ENCODE measurements at places on chromosomes 1 and 21.

- DNase-seq, result peak; percentile 49
Measured at GRCh38 chr1:19087737-19088594, 122.1 kb downstream of the UBR4 start.

DNA sequence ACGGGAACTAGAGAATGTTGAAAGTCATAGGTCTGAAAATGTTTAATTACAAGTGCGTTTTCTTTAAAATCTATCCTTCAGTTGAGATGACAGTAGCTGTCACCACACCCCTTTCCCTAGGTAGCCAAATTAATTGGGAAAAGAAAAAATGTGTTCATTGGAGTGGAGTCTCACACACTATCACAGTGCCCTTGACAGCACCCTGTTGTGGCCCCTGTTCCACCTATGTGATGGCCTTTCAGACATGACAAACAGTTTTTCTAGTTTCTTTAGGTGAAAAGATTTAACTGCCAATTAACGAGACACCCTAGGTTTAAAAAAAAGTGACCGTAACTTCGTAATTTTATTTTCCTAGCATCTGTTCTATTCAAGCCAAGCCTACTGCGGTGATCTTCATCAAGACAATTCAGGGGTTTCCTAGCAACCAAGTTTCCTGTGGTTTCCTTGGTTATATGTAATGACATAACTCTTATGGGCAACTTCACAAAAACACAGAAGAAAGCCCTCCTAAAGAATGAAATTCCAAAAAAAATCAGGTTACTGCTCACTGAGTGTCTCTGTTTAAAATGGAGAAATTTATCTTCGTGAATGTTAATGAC lies 298.3 kb downstream of the PDE4B start:
- DNase-seq, result no peak

DNA sequence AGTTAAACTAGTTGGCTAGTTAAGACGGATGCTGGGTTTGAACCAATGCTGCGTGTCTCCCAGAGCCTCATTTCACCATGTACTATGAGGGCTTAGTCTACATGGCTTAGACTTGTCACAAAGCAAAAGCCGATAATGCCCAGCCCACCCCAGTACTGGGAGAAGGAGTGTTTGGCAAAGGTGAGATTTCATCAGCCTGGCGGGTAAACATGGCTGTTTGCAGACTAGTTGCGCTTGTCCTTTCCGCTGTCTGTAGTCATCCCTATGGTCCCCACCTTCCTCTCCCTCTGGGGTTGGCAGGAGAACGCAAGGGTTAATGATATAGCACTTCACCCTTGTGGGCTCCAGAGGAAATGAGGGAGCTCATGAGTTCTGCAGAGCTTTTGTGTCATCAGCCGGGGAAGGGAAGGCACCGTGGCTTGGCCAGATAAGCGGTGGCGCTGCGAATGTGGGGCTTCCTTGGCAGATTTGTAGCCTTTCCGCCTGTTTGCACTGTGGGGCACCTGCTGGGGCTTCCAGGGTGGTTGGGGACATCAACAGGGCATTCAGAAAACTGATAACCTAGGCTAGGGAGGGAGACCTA lies 29.2 kb downstream of the SOX13 start:
- no peak for DNase-seq

GRCh38 chr1:200028586-200029034 lies 1.1 kb downstream of the NR5A2 start:
- DNase-seq, result no peak

GRCh38 chr1:104064399-104064798 lies 314.7 kb downstream of the AMY1C start:
- DNase-seq, result no peak

GRCh38 chr1:202365092-202365815 lies 16.8 kb downstream of the PPP1R12B start:
- DNase-seq, result no peak

GRCh38 chr21:38956856-38957571 lies 151.3 kb downstream of the ETS2 start:
- DNase-seq, result no peak

GRCh38 chr1:50659107-50659662 lies 235.9 kb upstream of the DMRTA2 start:
- DNase-seq, result no peak

DNA sequence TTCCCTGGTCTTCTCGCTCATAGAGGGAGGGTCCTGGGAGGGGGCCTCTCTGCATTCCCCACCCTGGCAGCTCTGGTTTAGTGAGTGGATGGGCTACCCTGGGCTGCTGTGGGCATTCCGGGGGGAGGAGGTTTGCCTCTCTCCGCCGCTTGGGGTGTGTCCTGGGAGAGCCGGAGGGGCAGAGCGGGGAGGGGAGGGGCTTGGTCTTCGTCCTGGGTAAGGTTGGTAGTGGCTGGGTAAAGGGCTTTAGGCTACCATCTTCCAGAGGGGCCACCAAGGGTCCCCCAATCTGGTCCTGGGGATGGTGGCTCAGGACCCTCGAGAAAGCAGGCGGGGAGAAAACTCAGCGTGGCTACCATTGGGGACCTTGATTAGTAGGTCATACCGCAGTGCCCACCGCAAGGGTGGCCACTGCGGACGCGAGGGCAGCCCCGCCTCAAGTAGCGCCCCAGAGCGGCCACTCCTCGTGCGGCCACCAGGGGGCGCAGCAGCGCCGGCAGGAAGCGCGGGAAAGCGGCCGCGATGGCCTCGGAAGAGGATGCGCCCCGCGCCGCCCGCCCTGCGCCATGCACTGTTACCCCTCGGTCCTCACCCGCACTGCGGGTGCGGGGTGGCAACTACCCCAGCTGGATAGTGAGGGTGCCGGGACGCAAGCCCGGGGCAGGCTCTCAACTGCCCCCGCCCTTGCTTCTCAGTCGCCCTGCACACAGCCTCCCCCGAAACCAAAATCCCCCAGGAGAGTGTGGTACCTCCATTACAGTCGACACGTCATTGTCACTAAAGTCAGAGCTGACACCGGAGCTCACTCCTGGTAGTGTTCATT lies 44.1 kb upstream of the SLC25A33 start:
- peak; percentile 79 for DNase-seq

DNA sequence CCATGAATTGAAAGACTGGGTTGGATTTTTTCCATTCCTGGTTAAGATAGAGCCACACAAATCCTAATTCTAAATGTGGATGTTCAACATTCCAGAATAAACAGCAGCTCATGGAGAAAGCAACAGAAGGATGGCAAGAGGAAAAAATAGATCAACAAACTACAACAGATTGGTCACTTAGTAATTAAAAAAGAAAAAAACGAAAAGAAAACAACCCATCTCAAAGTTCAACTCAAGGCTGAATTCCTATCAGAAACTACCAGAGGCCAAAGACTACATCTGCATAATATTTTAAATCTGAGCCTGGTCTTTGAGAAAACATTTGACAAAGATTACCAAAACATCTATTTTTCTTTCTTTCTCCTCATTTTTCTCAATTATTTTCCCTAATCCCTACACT lies 69.9 kb downstream of the TGFBR3 start:
- no peak for DNase-seq

- no peak for DNase-seq
Measured at GRCh38 chr1:27596261-27596660, 7.7 kb downstream of the AHDC1 start.

- no peak for DNase-seq
Measured at GRCh38 chr21:27082431-27083010, 115.6 kb upstream of the ADAMTS5 start.

DNA sequence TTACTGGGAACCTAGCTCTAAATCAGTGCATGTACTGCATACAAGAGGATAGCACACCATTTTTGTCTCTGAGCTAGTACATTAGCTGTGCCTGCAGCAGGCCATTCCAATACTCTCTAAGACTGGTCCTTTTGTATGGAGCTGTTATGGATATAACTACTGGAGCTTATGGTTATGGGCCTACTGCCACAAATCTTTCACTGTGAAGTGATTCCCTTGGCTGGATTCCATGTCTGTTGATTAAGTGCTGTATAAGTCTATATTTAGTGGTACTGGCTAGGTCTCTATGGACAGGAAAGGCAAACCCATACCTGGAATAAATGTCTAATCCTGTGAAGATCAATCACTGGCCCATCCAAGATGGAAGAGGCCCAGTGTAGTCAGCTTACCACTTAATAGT lies 12.0 kb downstream of the ZFYVE9 start:
- DNase-seq, result no peak

GRCh38 chr1:64437453-64437852 lies 32.5 kb upstream of the CACHD1 start:
- DNase-seq, result no peak

GRCh38 chr1:177219554-177220458 lies 49.0 kb downstream of the BRINP2 start:
- no peak for DNase-seq

- no peak for DNase-seq
Measured at GRCh38 chr1:117570988-117571409, 34.8 kb upstream of the TENT5C start.

DNA sequence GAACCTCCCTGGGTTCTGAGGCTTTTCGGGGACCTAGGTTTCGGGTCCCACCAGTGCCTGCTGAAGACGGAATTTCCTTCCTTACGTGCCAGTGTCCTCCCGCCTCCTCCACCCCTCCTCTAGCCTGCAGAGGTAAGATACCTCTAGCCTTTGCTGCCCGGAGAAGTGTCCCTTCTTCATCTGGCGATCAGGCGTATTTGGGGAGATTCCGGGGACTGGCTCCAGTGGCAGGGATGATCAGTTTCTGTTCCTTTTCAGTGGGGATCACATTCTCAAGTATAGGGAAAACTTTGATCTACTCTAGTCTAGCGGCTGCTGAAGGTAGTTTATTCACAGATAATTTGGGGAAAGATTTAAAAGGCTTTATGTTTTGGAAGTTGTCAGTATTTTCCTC lies 674 bp downstream of the CEP350 start:
- DNase-seq, result no peak

DNA sequence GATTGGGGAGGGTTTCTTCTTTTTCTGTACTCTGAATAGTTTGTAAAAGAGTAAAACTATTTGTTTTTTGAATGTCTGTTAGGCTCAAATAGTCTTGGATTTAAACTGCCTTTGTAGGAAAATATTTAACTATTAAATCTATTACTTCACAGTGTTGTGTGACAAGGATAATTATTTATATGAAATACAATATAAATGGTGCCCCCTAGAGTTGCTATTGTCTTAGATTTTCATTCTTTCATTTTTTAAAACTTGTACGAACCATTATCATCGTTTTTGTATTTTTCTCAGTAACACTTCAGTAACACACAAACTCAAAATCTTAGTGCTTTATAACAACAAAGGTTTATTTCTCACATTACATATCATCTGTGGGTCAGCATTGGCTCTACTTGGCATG lies 37.4 kb downstream of the C1orf185 start:
- DNase-seq, result no peak

- no peak for DNase-seq
Measured at GRCh38 chr1:167666416-167666815, 36.4 kb downstream of the RCSD1 start.

- no peak for DNase-seq
Measured at GRCh38 chr1:166170726-166171125, 3.9 kb upstream of the FAM78B start.

DNA sequence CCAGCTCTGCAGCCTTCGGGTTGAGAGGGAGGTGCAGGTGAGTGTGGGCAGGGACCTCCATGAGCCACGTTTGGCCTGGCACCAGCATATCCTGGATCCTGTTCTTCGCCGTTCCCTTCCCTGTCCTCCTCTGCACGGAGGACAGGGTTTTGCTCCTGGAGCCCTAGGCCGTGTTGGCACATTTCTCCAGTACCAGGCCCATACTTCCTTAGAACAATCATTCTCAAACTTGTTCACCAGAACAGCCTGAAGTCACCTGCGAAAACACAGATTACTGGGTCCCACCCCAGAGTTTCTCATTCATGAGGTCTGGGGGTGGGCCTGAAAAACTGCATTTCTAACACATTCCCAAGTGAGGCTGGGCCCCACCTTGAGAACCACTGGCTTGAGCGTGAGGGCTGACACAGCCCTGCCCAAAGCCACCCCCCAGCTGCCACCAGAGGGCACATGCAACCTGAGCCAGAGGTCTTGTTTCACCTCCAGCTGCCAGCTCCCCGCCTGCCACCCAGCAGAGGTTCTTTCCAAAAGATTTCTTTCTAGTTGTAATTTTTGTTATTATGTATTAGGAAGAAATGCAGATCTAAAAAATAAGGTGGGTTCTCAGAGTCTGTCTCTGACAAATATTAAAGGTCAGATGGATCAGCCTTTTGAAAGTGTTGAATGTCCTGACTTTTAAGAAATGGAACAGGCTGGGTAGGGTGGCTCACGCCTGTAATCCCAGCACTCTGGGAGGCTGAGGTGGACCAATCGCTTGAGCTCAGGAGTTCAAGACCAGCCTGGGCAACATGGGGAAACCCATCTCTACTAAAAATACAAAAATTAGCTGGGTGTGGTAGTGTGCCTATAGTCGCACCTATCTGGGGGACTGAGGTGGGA lies 39.6 kb upstream of the LDLRAP1 start:
- DNase-seq, result peak; percentile 26

DNA sequence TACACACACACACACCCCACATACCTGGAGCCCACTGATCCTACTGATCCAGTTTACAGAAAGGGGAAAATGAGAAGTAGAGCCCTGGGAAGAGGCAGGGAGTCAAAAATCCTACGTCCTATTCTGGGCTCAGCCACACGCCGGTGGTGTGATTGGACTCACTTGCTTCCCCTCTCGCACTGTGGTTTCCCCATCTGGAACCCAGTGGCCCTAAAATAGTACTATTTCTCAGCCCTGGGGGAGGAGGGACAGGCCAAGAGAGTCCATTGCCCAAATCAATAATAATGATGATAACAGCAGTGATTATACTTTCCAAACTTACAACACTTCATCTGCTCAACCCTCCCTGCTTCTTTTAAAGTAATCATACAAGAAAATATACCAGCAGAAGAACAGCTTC lies 2.9 kb upstream of the PIGR start:
- DNase-seq, result no peak

GRCh38 chr1:192158181-192158580 lies at the start of gene RGS18:
Gene RGS18, plus strand, starts transcription at chr1:192158462. Its CDS starts 176 bp downstream, at chr1:192158638.
- no peak for DNase-seq

GRCh38 chr1:184350573-184350972 lies 36.3 kb upstream of the C1orf21 start:
- no peak for DNase-seq

DNA sequence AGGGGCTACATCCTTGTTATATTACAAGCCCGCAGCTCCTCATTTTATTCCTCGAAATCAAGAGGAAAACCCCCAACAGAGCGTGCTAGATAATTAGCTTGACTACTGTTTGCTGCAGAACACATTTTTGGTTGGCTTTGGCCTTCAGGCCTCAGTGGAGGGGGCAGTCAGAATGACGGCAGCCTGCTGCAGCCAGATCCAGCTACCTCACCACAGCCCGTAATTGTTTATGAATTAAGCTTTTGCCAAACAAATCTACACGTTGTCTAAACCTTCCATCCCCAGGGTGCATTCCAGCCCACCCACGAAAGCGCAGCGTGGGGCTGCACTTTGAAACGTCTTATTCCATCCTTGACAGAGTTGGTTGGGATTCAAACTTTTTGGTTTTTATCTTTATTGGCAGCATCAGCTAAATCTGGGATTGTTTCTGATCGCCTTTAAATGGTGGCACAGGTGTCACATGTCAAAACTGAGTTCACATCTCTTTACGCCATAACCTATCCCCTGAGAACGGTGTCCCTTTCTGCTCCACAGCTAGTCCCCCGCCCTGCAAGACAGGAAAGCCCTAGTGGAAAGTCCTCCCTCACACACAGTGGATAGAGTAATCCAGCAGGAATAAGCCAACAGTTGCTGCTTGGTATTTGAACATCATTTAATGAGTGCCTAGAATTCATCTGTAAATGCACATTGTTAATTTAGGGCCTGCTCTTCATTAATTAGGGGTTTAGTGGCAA lies 195.5 kb downstream of the LMO4 start:
- no peak for DNase-seq
